ENCODE measurements at places on chromosomes 11 and 22.

DNA sequence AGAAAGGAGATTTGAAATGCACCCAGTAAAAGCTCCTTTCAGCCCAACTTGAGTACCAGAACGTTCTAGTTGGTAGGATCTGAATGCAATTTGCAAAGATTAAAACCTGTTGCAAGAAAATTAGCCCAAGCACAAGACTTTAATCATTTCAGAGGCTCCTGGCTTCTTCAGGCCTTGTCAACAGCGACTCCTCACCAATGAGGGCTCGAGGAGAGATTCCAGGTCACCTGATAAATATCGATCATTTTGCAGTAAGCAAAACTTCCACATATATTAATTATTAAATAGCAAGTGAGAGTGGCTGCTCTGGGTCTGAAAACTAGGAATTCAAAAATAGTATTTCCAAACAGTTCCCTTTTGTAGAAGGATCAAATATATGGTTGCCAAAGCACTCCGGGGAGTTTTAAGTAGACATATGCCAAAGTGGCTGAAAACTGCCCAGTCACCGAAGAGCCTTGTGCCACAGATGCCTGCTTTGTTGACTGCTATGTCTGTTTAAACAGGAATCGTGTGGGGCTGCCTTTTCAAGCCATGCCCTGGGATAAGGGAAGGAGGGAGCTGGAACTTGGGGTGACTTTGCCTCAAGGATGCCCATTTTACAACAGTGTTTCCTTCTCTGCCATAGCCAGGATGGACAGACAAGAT lies 64.0 kb downstream of the CSNK2A3 start:
- no peak for DNase-seq

- no peak for DNase-seq
Measured at GRCh38 chr11:21814169-21814568, 378.7 kb upstream of the ANO5 start.

DNA sequence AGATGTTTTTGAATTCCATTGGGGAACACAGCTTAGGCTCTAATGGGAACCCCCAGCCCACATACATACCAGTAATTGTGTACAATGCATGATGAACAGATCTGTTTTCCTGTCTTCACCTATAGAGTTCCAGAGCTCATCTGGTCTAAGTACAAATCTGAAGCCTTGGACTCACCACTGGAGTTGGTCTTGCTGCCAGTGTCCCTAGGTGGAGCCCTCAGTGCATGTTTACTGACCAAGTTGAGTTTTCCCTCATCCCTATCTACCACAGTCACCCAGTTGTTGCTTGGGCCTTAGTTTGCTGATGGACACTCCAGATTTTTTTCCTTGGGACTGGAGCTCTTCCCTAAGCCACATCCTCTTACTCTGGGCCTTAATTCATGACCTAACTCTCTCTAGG lies 159.2 kb upstream of the DDI1 start:
- DNase-seq: no peak

GRCh38 chr11:114340311-114341131 lies 44.3 kb downstream of the NNMT start:
- no peak for DNase-seq

- no peak for DNase-seq
Measured at GRCh38 chr11:38219636-38220035, 1621.6 kb upstream of the RAG2 start.

DNA sequence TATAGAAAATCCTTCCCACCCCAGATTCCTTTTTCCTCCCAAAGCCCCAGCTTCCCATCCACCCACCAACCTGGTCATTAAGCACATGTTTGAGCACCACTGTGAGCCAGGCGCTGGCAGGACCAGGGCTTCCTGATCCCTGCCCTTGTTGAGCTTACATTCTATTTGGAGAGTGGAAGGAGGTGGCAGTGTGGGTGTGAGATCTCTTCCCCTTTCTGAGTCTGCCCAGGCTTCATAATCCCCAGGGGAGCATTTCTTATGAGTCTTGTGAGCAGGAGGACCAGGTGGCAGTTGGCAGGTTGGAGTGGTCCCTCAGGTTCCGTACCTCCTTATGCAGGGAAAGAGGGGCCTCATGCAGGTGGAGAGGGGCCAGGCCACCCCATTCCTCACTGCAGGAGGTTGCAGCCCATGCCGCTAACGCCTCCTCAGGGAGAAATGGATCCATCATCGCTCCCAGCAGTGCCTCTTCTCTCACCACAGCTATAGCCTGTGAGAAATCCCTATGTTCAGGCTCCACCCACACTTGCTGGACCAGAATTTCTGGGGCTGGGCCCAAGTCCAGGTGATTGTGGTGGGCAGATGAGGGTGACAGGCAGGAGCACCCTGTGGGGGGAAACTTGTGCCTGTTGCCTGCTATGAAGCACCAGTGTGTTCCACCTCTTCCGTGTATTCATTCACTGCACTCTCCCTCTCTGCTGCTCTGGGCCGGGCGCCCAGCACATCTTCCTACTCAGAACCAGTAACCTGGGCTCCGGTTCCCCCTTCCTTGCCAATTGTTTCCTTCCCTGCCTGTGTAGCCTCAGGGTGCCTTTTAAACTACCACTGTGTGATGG lies 23.5 kb downstream of the UBE2L3 start:
- DNase-seq: no peak

- DNase-seq: no peak
Measured at GRCh38 chr22:50316114-50317065, 8.9 kb upstream of the PLXNB2 start.

GRCh38 chr11:131678658-131679340 lies 308.4 kb downstream of the NTM start:
- no peak for DNase-seq

DNA sequence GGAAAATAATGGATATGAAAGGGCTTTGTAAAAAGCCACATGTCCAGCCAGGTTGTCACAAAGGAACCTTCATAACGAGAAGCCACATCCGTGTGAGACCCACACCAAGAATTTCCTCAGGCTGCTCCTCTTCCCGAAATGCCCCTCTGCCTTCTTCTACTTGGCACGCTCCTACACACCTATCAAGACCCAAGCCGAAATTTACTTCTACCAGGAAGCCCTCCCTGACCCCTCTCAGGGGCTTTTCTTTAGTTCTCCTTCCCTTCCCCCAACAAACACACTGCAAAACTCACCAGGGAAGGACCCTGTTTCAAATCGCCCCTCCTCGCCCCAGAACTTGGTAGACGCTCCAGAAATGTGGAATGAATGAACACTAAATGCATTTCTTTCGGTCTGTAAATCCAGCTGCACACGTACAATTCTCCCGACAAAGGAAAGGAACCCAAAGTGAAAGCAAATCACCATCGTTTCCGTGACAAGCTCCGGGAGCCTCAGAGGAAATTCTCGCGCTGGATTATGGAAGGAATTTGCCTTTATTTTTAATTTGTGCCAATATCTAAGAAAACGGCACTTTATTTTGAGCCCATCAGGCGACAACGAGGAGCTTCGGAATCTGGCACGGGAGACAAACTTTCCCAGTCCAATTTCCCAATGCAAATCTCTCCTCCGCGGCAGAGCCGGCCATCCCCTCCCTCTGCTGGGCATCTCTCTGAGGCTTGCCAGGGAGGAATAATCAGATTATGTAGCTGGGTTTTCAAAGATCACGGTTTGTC lies 13.2 kb upstream of the SHISAL1 start:
- no peak for DNase-seq

GRCh38 chr22:22156348-22156715 lies 88.3 kb upstream of the VPREB1 start:
- DNase-seq: no peak

DNA sequence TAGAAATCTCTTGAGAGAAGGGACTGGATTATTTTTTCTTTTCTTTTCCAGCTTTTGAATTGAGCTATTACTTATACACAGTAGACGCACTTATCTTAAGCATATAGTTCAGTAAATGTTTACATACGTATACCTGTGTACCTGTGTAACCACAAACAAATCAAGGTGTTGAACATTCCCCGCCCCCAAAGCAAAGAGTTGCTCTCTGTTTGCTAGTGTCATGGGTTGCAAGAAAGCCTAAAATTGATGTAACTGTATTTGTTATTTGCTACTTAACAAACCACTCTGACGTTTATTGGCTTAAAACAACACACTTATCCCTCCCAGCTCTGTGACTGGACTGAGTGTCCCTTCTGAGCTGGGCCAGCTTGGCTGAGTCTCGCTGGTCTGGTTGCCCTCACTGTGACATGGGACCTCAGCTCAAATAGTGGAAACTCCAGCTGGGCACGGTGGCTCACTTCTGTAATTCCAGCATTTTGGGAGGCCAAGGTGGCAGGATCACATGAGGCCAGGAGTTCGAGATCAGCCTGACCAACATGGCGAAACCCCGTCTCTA lies 25.4 kb upstream of the CABP2 start:
- no peak for DNase-seq

GRCh38 chr11:116605543-116606459 lies 167.0 kb downstream of the BUD13 start:
- peak; percentile 38 for DNase-seq

Measured in GM19239 (cell line).